Epithelial cell of proximal tubule (primary cell): ENCODE measurements at places on chromosomes 3 and 15.
A peak's percentile ranks its signal among the peaks of the same experiment; 100 is the strongest.

- DNase-seq, result no peak
Measured at GRCh38 chr15:38853608-38854007, 289.0 kb upstream of the RASGRP1 start.

DNA sequence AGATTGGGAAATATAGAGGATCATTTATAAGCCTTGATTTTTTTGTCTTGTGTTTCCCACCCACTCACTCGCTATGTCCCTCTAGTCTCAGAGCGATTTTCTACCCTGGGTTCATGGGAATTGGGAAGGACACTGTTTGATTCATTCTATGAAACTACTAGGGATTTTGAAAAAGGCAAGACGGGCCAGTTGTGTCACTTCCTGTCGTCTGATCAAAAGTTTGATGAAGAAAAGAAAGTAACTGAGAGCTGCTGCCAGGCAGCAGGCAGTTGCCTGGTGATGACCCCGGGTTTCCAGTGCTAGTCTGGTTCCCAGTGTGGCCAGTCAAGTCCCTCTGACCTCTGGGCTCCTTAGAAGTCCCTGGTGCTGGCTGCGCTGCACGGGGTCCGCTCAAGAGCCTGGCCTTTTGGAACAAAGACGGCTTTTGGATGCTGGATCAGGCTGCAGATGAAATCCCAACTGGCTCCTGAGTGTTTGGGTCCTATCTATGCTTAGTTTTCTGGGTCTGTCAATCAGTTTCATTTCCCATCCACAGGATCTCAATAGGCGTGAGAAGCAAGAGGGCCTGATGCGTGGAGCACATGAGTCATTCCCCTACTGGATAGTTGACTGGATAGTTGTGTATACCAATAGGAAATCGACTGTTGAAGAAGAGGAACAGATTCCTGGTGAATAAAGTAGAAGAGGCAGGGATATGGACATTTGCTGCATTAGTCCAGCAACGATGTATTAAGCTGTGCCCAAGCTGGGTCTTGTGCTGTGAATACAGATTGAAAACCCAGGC is 89.7 kb downstream of the EEFSEC start:
- no peak for DNase-seq

DNA sequence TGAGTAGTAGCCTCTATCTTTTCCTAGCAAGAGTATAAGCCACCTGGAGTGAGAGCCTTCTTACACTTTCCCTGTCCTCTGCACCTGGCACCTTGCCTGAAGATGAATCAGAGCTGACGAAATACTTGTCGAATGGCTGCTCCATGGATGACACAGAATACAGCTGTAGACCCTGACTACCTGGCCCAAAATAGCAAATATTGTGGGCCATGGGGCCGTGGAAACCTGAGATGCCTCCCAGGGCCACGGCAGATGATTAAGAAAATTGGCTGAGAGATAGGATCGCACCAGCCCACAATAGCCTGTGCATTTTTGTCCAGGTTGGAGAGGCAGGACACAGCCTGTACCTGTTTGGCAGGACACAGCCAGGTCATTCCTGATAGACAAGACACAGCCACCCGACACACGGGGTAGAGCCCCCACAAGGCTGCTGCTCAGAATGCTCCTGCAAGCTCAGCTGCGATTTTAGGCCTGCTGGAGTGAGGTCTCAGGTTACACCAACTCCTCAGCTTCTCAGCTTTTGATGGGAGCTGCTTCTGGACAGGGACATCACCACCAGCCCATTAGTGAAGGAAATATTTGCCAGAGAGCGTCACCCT is 22.9 kb upstream of the TPM1 start:
- DNase-seq, result peak; percentile 84

- no peak for DNase-seq
Measured at GRCh38 chr3:67531181-67532101, 123.0 kb downstream of the SUCLG2 start.

- DNase-seq, result no peak
Measured at GRCh38 chr15:75007216-75007615, 11.9 kb downstream of the SCAMP5 start.

DNA sequence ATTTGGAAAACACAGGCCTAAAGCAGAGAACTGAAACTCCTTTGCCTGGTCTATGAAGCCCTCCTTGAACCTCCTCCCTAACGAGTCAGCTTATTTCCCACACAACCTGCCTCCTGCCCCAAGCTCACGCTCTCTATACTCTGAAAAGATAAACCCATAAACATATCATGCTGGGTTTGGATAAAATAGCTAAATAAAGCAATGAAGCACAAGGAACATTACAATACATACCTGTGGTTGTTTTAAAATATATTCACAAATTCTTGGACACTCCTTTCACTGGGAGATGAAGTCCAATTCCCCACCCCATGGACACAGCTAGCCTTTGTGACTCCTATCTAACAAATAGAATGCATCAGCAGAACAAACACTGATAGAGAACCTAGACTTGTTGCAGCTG is 98.2 kb downstream of the PLCH1 start:
- DNase-seq, result no peak

DNA sequence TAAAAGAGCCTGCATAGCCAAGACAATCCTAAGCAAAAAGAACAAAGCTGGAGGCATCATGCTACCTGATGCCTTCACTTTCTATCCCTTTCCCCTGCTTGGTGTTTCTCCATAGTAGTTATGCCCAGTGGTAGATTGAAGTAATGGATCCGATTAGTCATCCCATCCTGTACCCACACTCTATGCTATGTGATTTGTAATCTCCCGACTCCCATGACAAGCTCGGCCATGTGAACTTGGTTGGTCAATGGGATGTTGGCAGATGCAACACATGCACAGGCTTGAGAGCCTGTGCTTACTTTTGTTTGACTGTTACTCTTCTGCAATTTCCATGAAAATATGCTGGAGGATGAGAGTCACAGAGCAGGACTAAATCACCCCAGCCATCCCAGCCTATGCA is 334.9 kb upstream of the DPH6 start:
- DNase-seq, result no peak

- DNase-seq, result no peak
Measured at GRCh38 chr3:65758876-65759598, 279.7 kb downstream of the MAGI1 start.

- no peak for DNase-seq
Measured at GRCh38 chr3:124974691-124975090, 40.1 kb upstream of the MUC13 start.

DNA sequence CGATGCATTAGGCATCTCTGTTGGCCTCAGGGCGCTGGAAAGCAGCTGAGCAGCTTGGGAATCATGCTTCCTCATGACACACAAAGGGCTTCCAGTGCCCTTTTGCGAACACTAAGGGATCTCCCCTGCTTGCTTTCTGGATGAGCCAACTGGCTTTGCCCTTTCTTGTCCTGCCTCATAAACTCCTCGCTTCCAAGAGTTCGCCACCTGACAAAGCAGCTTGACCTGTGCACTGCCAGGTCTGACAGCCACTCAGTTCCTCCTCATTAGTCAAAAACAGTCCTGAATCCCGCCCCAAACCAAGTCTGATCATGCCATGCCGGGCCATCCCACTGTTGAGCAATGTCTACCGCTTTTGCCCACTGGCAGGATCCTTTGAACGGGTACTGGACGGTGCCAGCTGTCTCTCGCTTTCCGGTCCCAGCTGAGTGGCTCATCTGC is 265.4 kb upstream of the LYSMD4 start:
- no peak for DNase-seq

DNA sequence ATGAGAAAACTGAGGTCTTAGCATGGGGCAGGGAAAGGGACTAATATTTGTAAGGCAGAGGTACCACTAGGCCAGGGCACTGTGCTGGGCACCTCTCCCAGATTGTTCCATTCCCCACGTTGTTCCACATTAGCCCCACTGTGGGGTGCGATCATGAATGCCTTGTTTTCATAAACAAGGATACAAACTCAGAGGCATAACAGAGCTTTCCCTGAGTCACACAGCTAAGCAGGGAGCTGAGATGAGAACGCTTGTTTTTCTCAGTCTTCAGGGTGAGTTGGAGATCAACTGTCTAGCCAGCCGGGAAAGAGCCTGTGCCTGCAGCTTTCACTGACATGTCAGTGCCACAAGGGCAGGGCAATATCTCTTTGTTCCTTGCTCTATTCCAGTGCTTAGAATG is 47.9 kb upstream of the ITGA11 start:
- DNase-seq, result no peak

DNA sequence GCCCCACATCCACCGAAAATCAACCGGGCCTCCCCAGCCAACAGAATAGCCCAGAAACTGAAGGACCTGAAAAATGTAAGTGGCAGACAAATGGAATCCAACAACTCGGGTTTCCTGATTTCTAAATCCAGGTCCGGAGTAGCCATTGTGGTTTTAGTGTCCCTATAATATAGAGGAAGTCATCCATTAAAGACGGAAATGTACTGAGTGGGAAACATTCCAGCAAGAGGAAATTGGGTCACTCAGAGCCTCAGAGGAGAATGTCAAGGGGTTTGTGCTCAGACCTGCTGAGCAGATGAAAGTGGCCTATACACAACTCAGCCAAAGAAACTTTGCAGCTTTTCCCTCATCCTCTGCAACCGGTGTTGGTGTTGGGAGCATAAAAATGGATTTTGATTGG is 366.7 kb downstream of the ERC2 start:
- DNase-seq, result no peak
